ENCODE measurements at places on chromosomes 13 and 19. TPM values are rescaled to one million over a fixed set of nuclear protein-coding genes. Genes with fewer than 3 reads are reported as not detected.

The IGFL4 gene
- total RNA-seq, result not detected

- DNase-seq, result no peak
Measured at GRCh38 chr19:39304701-39305571, 8.7 kb downstream of the IFNL1 start.

GRCh38 chr13:33761740-33762139, 56.2 kb upstream of the RFC3 start:
- no peak for DNase-seq

The LILRB1 gene
- not detected for total RNA-seq
